ENCODE measurements at places on chromosomes 6 and 20.

DNA sequence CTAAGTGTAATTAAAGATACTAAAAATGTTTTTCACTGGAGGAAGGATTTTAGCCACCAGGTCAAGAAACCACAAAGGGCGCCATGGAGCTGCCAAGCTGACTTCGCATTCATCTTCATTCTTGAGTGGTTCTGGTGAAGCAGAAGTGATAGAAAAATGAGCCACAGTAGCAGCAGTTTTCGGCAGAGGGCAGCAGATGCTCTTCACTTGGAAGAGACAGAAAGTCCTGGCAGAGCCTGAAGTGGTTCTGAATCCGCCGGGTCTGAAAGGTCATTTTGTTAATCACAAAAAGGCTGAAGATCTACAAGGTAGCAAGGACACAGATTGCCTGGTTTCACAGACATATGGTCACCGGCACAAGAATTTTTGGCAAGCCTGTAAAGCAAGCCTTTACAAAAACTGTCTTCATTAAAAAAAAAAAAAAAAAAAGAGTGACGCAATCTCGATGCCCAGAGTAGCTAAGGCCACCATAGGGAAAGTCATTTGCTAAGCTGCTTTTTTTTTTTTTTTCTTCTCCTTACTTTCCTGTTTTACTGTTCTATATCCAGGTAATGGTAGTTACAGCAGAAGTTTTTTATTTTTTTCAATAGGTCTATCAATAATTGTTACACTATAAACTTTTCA lies 345.1 kb upstream of the AGPAT4 start:
- DNase-seq, result peak; percentile 50

DNA sequence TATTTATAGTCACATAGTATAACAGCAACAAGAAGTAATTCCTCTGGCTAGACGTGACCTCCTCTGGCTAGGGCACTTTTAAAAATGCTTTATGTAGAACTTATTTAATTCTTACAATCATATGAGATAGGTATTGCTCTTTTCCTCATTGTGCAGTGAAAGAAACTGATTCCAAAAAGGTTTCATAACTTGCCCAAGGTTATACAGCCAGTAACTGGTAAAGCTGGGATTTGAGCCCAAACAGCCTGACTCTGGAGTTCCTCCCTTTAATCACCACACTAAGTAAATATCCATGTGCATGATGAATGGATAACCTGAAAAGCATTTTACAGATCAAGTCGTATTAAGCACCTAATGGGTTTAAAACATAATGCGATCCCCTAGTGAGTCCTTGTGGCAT lies 214.6 kb downstream of the PRL start:
- no peak for DNase-seq

DNA sequence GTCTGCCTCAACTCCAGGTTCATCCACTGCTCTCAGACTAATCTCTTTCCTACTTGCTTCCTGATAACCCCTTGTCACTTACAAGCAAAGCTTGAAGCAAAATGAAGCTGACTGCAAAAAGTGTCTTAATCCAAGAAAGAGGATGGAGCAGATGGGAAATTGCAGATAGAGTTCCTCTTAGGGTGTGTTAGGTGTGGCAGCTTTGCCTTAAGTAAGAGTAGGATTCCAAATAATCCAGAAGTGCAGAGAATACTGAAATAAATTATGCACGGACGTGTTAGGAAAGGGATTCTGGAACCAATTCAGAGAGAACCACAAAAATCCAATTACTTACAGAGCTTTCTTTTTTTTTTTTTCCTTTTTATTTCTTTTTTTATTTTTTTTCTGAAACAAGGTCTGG lies 6.1 kb upstream of the RPL7L1 start:
- no peak for DNase-seq

DNA sequence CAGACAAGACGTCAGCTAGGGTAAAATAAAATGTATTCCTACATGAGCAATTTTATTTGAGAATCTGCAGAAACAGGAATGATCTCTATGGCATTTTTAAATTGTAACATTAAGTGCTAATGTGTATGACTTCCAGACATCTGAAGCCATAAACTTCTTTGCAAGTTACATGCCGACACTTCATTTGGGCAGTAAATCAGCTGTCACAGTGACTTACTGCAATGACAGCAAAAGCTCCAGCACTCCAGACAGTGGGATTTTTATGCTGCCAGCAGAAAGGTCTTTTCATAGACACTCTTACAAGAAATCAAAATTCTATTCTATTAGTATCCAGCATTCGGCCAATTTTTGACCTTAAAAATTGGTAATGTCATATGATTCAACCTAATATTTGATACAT lies 156.3 kb upstream of the SNX9 start:
- DNase-seq, result no peak

GRCh38 chr20:17987988-17988387 lies 19.2 kb downstream of the MGME1 start:
- no peak for DNase-seq

GRCh38 chr6:135906972-135907465 lies 55.5 kb downstream of the PDE7B start:
- no peak for DNase-seq

- no peak for DNase-seq
These were observed 16.4 kb upstream of the BLOC1S5 start for GRCh38 chr6:8080362-8081151.

DNA sequence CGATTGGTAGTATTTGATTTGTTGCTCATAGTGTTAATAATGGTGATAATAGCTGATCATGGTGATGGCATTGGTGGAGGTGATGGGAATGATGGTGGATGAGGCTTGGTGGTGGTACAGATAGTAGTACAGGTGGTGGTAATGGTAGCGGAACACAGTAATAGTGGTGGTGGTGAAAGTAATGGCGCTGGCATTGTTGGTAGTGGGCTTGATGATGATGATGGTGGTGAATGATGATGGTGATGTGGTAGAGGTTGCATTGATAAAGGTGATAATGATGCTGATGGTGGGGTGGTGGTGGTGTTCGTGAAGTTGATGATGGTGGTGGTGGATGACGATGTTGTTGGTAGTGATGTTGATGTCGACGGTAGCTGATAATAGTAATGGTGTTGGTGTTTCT lies 24.6 kb upstream of the CLIC5 start:
- DNase-seq, result no peak

- no peak for DNase-seq
These were observed 394.4 kb upstream of the ADGRB3 start for GRCh38 chr6:68240726-68241125.

DNA sequence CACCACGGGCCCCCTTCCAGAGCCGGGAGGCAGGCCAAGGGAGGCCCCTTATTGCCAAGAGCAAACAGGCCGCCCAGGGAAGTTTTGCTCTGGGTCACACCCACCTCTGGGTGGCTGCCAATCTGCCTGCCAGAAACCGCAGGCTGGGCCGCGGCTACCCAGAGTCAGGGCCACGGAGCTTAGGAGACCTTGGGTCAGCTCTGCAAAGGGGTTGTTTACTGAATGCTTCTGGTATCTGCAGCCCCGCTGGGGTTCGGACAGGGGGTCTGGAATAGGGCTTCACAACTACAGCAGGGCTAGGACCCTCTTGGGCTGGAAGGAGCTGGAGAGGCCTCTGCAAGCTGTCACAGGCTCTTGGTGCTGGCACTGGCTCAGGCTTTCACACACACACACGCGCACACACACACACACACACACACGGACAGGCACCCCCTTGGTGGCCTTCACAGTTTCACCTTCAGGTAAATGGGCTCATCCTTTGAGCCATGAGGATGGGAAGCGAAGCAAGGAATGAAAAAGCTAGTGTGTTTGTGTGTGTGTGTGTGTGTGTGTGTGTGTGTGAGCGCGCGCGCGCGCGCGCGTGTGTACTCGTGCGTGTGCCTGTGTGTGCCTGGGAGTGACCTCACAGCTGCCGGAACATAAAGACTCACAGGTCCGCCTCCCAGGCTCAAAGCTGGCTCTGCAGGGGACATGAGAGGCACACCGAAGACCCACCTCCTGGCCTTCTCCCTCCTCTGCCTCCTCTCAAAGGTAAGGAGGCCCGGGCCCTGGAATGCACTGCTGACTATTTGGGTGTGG lies at the start of gene CCN5:
CCN5 (plus strand) TSS at position 669 of the 798 bp plus-strand sequence; CDS start at position 691, 22 bp downstream.
- DNase-seq, result peak; percentile 88

DNA sequence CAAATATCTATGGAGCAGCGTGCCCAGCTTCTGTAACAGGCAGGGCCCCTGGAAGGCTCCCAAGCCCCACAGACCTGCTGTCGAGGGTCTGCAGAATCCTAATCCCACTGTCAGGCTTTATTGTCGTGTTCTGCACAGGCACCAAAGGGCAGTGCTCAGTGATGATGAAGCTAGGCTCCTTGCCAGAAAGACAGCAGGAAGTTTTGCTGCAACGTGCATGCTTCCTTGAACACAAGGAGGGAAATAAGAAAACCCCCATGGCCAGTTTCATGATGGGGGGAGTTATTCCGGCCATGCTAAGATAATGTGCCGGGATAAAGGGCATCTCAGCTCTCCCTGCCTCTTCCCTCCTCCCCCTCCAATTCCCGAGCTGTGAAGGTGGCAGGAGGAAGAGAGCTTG lies 109.4 kb upstream of the KCNG1 start:
- DNase-seq, result no peak

DNA sequence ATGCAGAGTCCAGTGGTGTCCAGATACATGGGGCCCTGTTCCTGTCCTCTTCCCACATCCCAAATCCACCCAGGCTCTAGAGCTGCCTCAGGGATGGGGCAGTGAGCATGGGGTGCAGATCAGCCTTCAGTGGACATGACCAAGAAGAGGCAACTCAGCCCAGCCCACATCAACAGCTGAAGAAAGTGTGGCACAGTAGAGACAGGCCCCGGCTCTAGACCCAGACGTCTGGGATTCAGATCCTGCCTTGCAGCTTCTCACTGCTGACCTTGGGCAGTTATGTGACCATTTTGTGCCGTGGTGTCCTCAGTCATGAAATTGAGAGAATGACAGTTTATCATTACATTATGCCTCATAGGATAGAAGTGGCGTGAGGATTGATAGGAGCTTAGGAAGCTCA lies 54.6 kb upstream of the CST7 start:
- no peak for DNase-seq

GRCh38 chr6:138161338-138162110 lies at the start of gene ARFGEF3:
ARFGEF3 (plus strand) TSS chr6:138161939; CDS start chr6:138162087, 148 bp downstream.
- DNase-seq, result peak; percentile 30

DNA sequence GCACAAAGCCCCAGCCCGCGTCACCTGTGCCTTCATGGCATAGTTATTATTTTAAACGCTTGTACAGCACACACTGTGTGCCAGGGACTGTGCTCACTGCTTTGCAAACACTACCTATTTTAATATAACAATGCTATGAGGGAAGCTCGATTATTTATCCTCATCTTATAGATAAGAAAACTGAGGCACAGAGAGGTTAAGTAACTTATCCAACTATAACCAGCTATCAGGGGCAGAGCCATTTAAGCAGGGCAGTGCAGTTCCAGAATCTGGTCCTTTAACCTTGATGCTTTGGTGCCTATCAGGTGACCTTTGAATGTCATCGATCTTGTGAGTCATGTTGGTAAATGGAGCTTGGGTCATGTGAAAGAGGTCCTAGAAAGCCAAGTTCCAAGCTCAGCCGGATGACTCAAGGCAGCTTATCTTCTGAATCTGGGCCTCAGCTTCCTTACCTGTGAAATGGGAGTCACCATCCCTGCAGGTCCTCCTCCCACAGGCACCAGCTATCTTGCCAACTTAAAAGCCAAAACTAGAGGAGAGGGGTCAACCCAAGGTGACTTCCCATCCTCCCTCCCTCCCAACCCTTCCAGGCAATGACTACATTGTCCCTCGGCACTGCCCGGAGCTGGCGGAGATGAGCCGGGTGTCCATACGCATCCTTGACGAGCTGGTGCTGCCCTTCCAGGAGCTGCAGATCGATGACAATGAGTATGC lies 56.4 kb upstream of the TTPAL start:
- no peak for DNase-seq

- peak; percentile 34 for DNase-seq
These were observed 64.6 kb upstream of the TXNDC5 start for GRCh38 chr6:7974938-7975763.

DNA sequence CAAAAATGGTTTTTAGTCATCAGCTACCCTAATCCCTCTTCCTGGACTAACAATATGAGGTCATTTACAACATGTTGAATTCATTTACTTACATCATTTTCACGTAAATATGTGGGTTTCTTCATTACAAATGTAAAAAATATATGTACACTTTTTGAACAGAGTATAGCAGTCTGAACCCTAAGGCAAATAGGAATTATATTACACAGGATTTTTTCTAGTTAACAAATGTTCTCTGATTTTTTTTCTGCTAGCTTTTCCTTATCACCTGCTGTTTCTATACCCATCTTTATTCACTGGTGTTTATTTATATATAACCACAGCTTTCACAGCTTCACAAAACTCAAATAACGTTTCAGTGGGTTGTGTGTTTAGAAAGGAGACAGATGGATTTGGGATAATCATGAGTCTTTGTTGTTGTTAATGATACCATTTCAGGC lies 21.0 kb upstream of the CD2AP start:
- no peak for DNase-seq

GRCh38 chr20:9474835-9475415 lies 39.5 kb upstream of the LAMP5 start:
- no peak for DNase-seq

DNA sequence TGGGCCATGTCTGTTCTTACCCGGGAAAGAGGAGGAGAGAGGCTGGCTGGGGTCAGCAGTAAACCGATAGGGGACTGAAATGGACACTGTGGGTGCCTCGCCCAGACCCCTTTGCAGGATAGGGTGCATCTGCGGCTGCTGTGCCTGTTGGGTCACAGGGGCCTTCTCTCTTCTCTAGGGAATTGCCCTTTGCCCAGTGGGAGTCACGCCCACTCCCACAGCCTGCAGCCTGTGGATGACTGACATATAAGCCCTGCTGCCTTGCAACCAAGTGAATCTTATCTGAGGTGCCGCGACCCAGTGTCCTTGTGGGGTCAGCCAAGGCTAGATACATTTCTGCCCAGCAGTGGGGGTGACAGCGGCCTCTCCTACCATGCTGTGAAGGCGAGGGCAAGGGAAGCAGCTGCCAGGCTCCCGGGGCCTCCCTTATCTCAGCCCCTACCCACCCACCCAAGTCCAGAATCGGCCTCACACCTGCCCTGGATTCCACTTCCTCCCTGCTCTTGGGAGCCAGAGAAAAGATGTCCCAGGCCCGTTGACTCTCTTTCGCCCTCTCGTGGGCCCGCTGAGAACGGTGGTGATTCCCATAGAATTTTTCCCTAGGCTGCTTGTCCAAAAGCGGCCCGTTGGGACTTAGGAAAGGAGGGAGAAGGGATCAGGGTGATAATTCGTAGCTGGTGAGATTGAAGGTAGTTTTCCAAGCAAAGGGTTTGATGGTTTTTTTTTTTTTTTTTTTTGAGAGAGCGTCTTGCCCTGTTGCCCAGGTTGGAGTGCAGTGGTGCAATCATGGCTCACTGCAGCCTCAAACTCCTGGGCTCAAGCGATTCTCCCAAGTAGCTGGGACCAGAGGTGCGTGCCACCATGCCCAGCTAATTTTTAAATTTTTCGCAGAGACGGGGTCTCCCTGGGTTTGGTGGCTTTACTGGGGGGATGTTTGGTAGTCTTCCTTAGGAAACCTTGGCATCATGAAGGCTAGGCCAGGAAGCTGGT lies 76.4 kb upstream of the RNF24 start:
- DNase-seq, result no peak

DNA sequence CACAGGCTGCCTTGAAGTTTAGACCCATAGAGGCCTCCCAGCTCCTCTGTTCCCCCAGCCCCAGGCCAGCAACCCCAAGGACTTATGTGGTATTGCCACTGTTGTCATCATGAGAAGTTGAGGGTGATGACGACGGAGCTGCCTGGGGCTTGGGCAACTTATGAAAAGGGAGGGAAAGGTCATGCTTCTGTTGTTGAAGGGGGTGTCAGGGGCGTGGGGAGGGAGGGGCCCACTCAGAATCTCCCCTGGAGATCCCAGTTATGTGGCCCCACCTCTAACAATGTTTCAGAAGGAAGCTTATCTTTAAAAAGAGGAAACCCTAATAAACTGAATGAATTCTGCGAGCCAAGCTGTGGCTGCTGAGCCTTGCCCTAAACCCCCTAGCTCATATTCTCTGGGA lies 4.2 kb downstream of the ADTRP start:
- no peak for DNase-seq

GRCh38 chr6:41656002-41656691 lies 17.9 kb downstream of the MDFI start:
- DNase-seq, result peak; percentile 80
